Epithelial cell of proximal tubule (primary cell): ENCODE measurements at places on chromosomes 13 and 19. TPM values are rescaled to one million over a fixed set of nuclear protein-coding genes. Genes with fewer than 3 reads are reported as not detected.
A peak's percentile ranks its signal among the peaks of the same experiment; 100 is the strongest.

GRCh38 chr13:75091718-75092117 lies 390.3 kb downstream of the TBC1D4 start:
- no peak for DNase-seq

DNA sequence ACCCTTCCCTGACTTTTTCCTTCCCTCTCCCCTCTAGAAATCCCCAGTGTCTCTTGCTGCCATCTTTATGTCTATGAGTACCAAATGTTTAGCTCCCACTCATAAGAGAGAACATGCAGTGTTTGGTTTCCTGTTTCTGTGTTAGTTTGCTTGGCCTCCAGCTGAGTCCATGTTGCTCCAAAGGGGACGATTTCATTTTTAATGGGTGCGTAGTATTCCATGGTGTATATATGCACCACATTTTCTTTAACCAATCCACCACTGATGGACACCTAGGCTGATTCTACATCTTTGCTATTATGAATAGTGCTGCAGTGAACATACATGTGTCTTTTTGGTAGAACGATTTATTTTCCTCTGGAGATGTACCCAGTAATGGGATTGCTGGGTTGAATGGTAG lies 123.8 kb downstream of the UGGT2 start:
- DNase-seq: no peak

- no peak for DNase-seq
These were observed 620.3 kb upstream of the PCDH20 start for GRCh38 chr13:62035981-62036380.

The CLIP3 gene
- 0.51 and 4.3 TPM in 2 replicates for total RNA-seq

GRCh38 chr13:77373502-77373901 lies 46.6 kb upstream of the MYCBP2 start:
- DNase-seq: no peak

DNA sequence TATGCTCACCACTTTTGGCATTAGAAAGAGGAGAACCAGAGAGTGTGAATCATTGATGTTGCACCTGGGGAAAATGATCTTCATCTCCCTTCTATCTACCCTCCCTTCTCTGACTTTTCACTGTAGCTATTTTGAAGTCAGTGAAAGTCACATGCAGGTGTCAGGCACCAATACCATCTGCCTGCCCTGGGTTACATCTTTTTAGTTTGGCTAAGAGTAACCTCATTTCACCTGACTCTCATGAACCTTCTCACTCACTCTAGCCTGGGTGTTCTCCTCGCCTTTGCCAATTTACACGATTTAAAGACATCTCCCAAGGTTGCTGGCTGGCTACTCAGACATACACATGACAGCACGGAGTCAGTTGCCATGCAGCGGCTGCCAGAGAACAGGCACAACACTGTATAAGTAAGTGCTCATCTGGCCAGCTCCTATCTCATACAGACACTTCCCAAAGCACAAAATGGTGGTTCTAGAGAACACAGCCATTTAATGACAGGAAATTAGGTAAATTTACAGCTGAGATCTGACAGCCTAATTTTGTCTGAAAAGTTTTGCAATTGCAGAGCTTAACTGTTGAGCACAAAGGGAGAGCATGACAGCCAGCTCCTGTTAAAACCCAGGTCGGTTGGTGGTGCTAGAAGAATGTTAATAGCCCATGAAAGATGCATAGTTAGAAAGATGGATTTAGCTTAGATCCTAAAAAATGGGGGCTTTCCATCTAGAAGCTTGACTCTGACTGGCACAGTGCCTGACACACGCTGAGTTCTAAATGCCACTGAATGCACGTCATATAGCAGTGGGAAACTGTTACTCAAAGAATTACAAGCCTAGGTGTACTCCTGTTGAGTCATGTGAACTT lies 32.5 kb downstream of the LCP1 start:
- no peak for DNase-seq

The ZNF283 gene
- 2.9 and 3.5 TPM in 2 replicates for total RNA-seq

DNA sequence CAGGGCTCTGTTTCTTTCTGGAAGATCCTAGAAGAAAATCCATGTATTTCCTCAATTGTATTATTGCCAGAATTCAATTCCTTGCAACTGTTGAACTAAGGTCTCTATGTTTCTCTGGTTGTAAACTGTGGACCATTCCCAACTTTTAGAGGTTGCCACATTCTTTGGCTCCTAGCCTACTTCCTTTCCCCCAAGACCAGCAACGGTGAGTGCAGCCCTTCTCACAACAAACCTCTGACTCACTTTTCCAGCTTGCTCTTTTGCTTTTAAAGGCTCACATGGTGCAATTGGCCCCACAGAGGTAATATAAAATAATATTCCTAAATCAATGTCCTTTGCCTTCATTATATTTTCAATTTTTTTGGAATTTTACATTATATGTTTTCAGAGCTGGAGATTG lies 371.3 kb downstream of the SLITRK5 start:
- peak; percentile 36 for DNase-seq

DNA sequence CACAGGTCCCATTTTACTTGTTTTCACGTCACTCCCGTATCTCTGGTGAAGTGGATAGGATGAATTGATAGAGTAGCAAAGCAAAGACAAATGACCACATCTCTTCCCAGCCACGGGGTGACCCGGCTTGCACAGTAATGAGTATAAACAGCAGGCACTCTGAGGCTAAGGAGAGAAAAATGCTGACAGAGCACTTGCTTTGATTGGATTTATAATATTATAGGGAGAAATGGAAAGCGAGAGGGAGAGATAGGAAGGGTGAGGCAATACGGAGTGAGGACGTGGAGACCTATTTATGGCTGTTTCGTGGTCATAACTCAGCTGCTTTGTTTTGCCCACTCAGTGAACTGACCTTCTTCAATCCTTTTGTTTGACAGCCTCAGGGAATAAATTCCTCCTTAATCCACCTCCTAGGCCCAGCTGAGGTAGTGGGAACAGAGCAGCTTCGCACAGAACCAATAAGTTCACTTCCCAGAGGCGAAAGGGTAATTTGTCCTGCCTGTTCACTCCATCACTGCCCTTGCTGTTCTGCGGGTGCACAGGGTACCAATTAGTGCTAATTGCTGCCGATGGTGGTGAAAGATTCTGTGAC lies 68.6 kb downstream of the ERCC5 start:
- no peak for DNase-seq

DNA sequence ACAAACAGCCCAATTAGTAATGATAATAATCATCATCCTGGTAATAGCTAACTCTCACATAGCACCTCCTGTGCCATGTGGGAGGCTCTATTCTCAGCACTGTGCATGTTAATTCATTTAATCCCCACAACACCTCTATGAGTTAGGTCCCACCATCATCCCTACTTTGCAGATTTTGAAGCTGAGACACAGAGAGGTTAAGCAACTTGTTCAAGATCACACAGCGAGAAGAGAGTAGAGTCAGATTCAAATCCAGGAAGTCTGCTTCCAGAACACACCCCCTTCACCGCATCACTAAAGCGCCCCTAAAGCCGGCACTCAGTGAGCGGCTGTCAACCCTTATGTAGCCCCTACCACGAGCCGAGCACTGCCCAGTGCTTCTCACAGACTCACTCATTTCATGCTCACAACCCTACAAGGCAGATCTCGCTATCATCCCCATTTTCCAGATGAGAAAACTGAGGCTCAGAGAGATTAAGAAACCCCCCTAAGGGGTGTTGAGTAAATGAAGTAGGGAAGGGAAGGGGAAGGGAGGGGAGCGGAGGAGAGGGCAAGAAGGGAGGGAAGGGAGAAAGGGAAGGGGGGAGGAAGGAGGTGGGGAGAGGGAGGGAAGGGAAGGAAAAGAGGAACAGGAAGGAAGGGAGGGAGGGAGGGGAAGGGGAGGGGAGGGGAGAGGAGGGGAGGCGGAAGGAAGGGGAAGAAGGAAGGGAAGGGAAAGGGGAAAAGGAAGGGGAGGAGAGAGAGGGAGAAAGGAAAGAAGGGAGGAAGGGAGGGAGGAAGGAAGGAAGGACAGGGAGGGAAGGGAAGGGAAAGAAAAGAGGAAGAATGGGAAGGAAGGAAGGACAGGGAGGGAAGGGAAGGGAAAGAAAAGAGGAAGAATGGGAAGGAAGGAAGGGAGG lies 16.4 kb downstream of the EMP3 start:
- no peak for DNase-seq

GRCh38 chr13:51644654-51645053 lies 60.4 kb downstream of the WDFY2 start:
- no peak for DNase-seq

- DNase-seq: no peak
These were observed 174.6 kb downstream of the SPRY2 start for GRCh38 chr13:80166352-80166751.

GRCh38 chr13:59495299-59495698 lies 668.4 kb downstream of the DIAPH3 start:
- DNase-seq: no peak

DNA sequence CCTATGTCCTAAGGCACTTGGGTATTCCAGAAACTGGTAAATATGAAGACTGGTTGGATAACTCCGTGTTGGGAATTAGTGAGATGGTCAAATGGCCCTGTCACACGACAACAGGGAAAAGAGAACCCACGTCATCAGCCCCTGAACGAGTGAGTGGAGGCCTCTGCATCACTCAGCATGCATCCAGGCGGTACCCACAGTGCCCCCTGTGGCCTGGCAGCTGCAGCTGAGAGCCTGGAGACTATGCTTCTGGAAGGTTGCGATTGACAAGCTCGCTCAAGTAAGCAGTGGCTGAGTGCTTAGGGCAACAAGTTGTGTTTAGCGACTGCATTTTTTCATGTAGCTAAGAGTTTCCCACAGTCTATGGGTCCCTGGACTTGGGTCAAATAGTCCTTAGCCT lies 55.9 kb downstream of the COL4A2 start:
- DNase-seq: no peak

The BABAM1 gene
- 125 and 141 TPM in 2 replicates for total RNA-seq

GRCh38 chr19:16476401-16476800 lies 4.6 kb upstream of the EPS15L1 start:
- no peak for DNase-seq

- no peak for DNase-seq
These were observed 2.9 kb downstream of the DNAJC15 start for GRCh38 chr13:43026262-43026661.

DNA sequence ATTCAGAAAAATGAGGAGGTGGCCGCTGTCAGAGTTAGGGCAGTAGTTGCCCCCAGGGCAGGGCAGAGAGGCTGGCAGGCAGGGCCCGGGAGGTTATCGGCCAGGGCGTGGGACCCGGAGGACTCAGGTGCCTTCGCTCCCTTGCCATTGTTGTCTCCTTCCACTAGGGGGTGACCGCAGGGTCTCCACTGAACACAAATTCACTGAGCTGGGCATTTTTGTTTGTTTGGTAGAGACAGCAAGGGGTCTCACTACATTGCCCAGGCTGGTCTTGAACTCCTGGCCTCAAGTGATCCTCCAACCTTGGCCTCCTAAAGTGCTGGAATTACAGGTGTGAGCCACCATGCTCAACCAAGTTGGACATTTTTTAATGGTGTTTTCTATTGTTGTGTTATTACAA lies 25.1 kb downstream of the CARS2 start:
- DNase-seq: no peak

- no peak for DNase-seq
These were observed 87.4 kb upstream of the ARHGEF7 start for GRCh38 chr13:111027458-111028439.

DNA sequence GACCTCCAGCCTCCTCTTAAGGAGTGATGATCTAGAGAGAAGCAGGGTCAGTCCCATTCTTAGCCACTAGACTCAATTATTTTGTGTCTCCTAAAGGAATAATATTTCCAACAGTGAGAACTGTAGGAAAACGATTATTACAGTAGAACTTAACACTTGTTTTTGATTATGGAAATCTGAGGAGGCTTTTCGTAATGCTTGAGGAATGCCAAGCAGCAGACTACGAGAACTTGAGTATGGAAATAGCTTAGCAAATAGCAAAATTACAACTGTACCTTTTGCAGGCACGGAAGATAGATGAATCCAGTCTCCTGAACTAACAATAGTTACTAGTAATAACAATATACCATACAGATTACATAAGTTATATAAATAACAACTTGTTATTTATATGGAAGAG lies 12.2 kb downstream of the BRD4 start:
- no peak for DNase-seq

DNA sequence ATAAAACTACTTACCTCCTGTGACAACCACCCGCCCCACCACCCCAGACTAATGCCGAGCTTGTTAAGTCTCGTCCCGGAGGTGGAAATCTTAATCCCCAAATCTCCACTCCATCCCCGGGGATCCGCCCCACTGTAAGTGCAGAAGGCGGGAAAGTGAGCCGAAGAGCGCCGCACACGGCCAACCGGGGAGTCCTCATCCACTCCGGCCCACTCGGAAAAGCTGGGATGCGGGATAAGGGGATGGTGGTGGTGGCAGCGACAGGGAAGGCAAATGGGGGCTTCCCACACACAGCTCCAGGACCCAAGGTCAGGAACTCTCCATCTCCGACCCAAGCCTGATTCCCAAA lies 621 bp downstream of the FBL start:
- DNase-seq: no peak

The PTGIR gene
- 0.07 and 0.58 TPM in 2 replicates for total RNA-seq

DNA sequence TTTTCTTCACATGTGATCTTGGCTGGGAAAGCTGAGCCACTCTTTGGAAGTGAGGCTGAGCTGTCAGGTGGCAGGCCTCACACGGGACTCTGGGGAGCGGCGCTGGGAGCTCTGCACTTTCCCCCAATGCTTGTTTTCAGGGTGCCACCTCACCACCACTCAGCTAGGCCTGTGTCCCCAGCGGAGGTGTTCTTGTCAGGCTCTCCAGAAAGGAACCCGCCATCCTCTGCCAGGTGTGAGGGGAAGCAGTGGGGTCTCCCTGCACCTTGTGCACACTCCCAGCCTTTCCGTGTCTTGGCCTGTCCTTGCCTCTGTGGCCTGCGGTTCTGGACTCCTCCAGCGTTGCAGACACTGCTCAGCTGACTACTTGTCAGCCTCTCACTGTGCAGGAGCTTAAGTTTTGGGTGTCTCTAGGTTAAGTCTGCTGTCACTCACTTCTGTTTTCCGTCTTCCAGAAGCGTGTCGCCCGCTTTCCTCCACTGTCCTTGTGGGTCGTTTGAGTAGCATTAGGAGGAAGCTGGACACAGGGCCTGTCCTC lies 51.9 kb downstream of the GGACT start:
- DNase-seq: no peak

The C13orf42 gene
- not detected in 2 replicates for total RNA-seq

The TNFSF13B gene
- 0.12 and 0.51 TPM in 2 replicates for total RNA-seq

DNA sequence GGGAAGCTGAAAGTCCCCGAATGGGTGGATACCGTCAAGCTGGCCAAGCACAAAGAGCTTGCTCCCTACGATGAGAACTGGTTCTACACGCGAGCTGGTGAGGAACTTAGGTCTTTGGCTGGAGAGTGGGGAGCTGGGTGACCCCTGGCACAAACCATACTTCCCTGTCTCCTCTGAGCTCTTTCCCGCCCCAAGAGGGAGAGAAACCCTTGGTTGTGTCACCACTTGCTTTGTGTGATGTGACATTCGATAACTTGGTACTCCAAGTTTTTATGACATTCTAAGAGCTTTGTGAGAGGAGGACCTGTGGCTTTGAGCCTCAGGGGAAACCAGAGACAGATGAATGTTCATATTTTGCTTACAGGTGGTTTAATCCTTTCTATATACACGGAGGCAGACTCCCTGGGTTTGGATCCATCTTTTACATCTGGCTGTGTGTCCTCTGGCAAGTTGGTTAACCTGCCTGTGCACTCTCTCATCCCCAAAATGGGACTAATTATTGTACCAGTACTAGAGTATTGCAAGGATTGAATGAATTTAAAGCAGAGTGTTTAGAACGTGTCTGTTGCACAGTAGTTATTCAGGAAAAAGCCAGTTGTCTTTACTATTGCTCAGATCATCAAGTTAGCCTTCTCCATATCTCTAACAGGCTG lies 1.2 kb downstream of the RPS19 start:
- no peak for DNase-seq
